ENCODE measurements at places on chromosomes 1 and 21.

DNA sequence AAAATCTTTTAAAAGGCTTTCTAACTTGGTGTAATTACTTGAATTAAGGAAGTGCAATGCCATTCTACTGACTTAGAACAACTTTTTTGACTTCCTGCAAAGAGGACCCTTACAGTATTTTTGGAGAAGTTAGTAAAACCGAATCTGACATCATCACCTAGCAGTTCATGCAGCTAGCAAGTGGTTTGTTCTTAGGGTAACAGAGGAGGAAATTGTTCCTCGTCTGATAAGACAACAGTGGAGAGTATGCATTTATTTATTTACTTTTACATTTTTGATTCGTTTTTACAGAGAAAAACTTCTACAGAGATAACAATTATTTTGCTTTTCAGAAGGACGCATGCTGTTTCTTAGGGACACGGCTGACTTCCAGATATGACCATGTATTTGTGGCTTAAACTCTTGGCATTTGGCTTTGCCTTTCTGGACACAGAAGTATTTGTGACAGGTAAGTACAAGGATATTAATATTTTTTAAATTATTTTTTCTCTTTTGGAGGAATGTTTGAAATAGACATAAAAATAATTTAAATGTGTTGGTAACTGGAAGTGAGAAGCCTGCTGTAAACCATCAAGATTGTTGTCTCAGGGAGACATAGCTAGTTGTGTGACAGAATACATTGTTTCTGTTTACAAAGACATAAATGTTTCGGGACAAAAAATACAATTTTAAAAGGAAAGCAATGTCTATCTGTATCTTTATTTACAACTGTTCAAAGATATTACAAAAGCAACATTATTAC, at the start of gene PTPRC:
TSS of gene PTPRC (plus strand) at position 147 of the 742 bp plus-strand sequence. CDS start at position 376, 229 bp downstream.
- DNase-seq, result no peak

GRCh38 chr1:216614011-216614934, 109.0 kb downstream of the ESRRG start:
- no peak for DNase-seq

DNA sequence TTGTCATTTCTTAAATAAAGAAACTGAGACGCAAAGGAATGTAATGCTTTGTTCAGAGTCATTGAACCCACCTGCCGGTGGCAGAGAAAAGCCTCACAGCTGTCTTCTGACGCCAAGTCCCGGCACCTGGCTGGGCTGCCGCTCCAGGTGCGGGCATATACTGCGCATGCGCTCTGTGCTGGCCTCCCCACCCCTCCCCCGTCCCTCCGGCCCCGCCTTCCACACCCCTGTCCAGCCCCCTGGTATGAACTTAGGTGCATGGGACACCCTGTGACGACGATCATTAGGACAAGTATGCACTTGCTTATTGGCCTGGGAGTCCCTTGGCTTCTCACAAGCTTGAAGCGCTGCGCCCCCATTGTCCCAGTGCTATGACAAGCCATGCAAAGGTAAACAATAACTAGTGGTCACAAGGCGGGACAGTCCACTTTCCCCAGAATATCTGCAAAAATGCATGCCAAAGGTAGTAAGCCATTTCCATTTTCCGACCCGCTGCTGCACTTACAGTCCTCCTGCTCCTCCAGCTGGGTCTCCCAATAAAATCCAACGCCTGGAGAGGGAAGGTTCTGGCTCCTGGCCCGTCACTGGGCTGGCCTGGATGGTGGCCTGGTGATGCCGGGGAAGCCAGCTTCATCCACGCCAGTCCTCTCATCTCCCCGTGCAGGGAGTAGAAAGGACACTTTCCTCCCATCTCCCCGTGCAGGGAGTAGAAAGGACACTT, 100.4 kb downstream of the PSMG1 start:
- DNase-seq, result no peak

GRCh38 chr21:45019887-45020537, 54.4 kb upstream of the ADARB1 start:
- DNase-seq, result no peak

DNA sequence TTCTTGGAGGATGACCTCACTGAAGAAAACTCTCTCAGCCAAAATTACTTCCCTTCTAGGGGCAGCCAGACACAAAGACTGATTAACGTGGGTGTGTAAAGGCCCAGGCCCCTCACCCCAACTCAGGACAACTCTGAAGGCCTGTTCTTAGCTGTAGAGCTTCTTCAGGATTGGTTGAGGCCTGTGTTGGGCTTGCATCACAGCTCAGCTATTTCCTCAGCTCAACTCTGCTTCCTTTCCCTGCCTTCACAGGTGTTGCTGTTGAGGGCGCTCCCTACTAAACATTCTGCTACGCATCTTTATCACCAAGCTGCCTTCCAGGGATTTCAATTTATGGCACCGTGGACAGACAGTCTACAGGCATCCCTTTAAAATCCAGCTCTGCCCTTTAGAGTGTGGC, 36.8 kb downstream of the MAB21L3 start:
- DNase-seq, result no peak

GRCh38 chr1:66335125-66335524, 198.8 kb upstream of the SGIP1 start:
- DNase-seq, result no peak

DNA sequence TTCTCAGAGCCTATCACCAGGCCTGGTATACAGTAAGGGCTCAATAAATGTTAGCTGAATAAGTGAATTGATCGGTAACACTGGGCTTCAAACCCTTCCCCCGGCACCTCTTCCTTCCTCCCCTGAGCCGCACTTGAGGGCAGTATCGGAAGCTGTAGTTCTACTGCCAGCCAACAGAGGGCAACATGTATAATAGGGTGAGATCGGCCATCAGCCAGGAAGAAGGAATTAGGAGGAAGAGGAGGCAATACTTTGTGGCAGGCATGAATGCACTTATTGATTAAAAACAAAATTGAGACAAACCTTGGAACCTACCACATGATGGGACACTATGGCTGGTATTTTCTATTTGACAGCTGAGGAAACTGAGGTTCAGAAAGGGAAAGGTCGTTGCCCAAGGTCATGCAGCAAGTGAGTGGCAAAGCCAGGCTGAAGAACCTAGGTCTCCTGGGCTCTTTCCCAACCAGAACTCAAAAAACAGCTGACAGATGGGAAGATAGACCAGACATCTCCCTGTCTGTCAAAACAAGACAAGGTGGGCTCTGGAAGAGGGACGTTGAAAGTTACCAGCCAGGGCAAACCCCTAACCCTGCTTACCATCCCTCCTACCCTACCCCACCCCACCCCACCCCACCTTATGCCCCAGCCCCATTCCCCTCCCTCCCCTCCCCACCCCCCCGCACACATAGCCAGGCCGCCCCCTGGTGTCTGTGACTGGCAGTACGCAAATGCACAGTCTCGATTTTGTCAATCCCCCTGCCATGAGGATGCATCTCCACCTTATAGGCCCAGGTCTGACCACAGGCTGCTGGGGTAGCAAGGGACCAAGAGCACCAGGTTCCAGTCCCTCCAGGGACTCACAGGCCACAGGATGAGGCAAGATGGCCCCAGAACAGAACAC, 107.3 kb upstream of the RUNX3 start:
- DNase-seq, result no peak

GRCh38 chr1:226064816-226065248, 2.3 kb downstream of the H3-3A start:
- DNase-seq, result no peak

DNA sequence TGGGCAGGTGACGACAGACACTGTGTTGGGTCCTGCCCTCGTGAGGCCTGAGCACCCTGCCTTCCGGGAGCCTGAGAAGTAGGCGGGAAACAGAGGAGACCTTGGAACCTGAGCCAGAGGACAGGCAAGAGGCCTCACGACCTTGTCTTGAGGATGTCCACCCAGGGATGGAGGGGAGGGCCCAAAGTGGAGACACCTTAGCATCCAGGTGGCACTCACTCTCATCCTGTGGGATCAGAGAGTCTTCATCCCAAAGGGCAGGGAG, 347.2 kb downstream of the NPHP4 start:
- DNase-seq, result peak; percentile 24

- no peak for DNase-seq
Measured at GRCh38 chr1:39183503-39184353, 20.8 kb upstream of the MACF1 start.

GRCh38 chr1:3610527-3611169, 660 bp downstream of the MEGF6 start:
- no peak for DNase-seq

GRCh38 chr21:36175771-36176565, 19.3 kb downstream of the DOP1B start:
- no peak for DNase-seq

DNA sequence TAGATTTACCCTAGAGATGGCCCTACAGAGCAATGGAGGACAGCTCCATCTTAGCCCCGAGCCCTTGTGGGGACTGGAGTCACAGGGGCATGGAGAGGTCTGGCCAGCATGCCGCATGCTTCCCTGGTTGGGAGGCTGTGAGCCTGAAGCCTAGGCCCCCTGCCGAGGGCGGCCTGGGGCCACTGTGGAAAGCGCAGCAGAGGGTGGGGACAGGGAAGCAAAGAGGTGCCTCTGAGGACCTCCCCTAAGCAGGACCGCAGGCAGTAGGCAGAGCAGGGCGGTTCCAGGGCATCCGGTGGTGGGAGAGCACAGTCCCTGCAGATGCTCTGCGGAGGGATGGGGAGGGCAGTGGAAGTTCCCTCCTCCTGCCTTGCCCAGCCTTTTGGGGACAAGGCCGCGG, 26.5 kb upstream of the PEF1 start:
- DNase-seq, result no peak

GRCh38 chr1:108692724-108693655, 880 bp downstream of the PRPF38B start:
- peak; percentile 49 for DNase-seq

DNA sequence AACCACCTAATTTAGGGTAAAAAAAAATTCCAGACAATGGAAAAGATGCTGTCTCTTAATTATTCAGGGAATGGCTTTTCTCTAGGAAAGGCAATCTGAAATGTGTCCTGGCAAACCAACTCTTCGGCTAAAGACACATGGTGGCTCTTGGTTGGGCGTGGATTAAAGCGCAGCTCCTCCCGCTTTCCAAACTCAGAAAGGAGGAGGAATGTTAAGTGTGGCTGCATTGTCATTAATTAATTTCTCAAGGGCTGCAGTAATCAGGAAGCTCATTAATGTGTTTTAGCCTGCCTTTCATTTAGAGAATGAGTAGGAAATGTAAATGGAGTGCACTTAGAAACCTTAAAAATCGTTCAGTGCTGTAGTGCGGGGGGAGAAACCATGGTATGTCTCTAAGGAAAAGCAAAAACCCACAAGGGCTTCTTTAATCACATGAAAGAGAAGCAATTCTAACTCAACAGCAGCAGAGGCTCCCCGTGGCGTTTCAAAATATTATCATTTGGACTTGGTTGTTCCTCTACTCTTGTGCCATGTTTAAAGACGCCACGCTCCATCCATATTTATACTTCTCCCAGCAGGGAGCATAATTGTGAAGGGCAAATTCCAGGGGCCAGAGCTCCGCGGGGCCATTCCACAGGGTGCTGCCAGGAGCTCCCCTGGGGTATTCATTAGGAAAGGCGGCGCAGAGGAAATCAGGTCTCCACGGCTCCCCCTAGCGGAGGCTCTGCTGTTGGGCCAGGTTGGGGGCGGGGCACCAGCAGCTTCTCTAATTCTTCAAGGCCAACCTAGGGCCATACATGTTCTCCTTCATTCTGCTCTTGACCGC, 91.9 kb upstream of the SSX2IP start:
- peak; percentile 77 for DNase-seq

DNA sequence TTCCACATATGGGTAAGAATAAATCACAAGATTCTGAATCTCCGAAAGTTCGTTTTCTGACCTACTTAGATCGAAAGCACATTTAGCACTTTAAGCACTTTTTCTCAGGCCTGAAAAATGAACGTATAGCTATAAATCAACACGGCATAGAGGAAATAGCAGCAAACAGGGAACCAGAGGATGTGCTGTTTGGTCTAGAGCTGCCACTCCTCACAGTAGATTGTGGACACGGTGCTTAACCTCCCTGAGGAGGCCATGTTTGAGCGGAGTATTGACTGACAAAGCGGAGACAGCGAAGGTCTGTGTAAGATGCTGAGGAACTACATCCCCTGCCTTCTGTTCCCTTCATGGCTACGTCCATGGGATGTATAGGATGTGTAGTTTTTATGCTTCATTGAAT, 452.8 kb upstream of the NCAM2 start:
- no peak for DNase-seq

DNA sequence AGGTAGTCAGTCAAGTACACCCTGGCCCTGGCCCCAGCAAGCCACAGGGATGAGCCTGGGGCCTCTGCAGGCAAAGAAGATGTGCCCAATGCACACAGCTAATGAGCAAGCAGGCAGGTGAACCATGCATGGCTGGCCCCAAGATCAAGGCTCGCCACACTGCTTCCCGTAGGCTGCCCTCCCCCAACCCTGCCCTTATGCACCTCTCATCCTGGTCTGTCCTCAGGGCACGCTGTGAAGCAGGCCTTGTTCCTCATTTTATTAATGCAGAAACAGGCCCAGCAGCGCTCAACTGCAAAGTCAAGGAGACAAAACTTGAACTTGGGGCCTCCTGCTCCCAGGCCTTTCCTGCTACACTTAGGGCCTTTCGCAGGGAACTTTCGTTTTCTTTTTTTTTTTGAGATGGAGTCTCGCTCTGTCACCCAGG, 35.6 kb upstream of the ID3 start:
- DNase-seq, result no peak

- DNase-seq, result no peak
Measured at GRCh38 chr1:46166521-46167462, 8.1 kb upstream of the TSPAN1 start.

GRCh38 chr1:230143534-230143933, 76.5 kb downstream of the GALNT2 start:
- DNase-seq, result no peak

- no peak for DNase-seq
Measured at GRCh38 chr1:76186554-76187170, 112.1 kb downstream of the ST6GALNAC3 start.

DNA sequence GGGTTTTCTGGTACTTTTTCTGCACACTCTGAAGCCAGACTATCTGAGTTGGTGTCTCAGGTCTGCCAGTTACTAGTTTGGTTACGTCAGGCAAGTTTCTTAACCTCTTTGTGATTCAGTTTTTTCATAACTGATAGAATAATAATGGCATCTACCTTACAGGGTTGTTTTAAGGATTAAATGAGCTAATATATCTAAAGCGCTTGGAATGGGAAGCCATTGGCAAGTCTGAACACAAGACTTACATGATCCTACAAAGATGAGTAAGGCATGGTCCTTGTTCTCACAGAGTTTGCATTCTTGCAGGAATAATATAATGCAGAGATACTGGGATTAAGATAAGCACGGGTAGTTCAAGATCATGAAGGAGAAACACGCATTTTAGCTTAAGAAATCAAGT, 9.2 kb upstream of the DENND2D start:
- DNase-seq, result no peak

- no peak for DNase-seq
Measured at GRCh38 chr1:180230791-180231505, 884 bp downstream of the LHX4 start.

GRCh38 chr1:225427235-225428067, at the start of gene LBR:
TSS of gene LBR (minus strand) at chr1:225428038. CDS start at chr1:225424075, 3,963 bp downstream.
- no peak for DNase-seq

DNA sequence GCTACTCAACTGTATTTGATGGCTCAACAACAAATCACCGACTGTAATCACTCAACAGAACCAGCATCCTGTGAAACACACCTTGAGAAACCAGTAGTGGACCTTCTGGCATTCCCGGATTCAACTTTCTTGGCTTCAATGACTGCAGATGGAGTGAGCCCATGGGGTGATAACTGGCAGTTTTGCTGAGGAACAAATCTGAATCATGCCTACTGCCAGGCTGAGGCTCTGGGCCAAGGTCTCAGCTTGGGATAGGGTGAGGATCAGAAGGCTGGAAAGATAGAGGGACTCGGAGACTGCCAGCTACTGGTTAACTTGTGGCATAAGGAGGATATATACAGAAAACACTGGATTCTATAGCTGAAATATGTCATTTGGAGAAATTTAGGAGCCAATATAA, 63.5 kb upstream of the DIRAS3 start:
- no peak for DNase-seq
